MM.1S (cell line): ENCODE measurements at places on chromosomes 5 and 9.

DNA sequence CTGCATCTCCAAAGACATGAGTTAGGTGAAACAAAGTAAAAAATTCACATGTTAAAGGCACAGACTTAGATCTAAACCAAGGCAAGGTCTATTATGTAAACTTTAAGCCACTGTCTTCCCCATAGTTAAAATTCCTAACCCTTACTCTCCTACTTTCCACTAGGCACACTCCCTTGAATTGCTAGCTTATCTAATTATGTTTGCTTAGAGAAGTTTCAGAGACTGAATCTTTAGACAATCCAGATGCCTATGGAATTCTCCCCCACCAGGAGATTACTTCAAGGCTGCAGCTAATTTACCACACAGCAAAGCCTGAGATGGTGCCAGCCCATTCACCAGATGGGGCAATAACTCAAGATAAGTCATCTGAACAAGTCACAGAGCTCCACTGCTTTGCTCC is 803.1 kb upstream of the COX7C start:
- DNase-seq = no peak

DNA sequence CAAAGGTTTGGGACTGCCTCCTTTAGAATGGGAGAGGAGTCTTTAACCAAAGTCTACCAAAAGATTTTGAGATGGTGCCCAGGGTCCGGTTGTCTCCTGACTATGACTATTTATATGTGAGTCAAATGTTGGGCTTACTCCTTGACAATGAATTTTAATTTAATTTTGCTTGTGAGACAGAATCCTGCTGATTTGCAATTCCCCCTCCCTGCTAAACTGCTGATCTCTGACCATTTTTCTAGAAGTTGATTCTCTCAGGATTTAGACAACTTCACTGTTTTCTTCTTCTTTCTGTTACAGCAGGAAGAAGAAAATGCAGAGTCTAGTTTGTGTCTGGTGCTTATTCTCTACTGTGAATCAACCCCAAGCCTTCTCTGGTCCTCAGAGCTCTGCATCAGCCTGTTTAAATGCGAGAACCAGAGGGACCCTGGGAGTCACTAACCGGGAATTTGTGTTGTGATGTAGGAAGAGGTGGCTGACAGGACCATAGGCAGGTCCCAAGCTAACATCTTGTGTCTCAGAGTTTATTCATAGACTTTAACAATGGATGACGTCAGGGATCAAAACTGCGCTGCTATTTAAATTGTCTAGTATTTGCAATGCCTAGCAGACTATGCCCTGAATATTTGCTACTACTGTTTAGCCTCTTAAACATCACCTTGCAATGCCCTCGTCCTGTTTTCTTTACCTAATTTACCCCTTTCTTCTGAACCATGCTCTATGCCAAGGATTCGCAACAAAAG is 124.0 kb upstream of the TAF11L2 start:
- no peak for DNase-seq

GRCh38 chr5:140568443-140569063 is 3.9 kb downstream of the SLC35A4 start:
- no peak for DNase-seq

GRCh38 chr9:126450668-126451205 is 124.1 kb downstream of the MVB12B start:
- no peak for DNase-seq

DNA sequence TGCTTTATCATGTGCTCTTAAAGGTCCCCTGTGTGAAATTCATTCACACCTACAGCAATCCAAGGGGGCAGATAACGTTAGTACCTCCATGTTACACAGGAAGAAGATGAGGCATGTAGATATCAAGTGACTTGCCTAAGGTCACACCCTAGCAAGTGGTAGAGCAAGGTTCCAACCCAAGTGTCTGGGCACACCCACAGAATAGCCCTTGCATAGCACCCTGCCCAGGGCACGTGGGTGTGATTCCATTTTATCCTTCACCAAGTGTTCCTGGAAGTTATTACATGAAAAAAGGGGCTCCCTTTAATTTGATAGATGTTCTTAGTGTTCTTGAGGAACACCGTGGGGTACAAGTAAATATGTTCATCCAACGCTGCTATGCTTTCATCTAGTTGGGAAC is 4.9 kb downstream of the TMEM171 start:
- no peak for DNase-seq

GRCh38 chr9:12854221-12854620 is 79.4 kb downstream of the LURAP1L start:
- DNase-seq = no peak

- DNase-seq = no peak
Measured at GRCh38 chr5:58239045-58239444, 220.8 kb downstream of the PLK2 start.

GRCh38 chr5:141850786-141851185 is 27.4 kb downstream of the PCDH1 start:
- DNase-seq = no peak

GRCh38 chr9:32533336-32533735 is 7.3 kb upstream of the RIGI start:
- DNase-seq = no peak

- DNase-seq = no peak
Measured at GRCh38 chr5:126004636-126005035, 418.6 kb upstream of the GRAMD2B start.

DNA sequence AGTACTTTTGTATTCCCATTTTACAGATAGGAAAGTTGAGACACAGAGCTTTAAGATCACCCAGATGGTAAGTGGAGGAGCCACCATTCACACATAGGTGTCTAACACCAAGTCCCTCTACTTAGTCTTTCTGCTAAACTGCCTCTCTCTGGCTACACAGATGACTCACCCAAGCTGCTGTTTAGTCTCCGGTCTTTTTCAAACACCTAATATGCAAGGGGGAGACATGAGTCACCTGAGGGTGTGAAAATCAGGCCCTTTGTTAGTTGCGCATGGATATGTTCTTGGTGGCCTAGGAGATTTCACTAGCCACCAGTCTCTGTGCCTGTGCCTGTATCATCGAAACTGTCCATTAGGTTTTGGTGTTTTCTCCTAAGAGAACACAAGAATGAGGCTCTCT is 117.8 kb downstream of the MAST4 start:
- no peak for DNase-seq
